ENCODE measurements at places on chromosomes 4 and X.
A peak's percentile ranks its signal among the peaks of the same experiment; 100 is the strongest.

DNA sequence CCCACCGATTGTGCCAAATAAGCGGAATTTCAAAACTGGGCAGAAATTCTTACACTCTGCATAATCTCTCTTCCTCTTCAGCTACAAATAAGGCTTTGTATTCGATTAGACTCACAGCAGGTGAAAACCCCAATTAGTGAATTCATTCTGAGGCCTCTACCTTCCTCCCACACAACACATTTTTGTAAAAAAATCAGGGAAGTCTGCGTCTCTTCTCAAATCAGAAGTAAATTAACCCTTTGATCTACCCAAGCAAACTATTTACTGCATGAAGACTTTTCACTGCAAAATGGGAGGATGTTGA lies 200.6 kb upstream of the FTHL17 start:
- no peak for DNase-seq

DNA sequence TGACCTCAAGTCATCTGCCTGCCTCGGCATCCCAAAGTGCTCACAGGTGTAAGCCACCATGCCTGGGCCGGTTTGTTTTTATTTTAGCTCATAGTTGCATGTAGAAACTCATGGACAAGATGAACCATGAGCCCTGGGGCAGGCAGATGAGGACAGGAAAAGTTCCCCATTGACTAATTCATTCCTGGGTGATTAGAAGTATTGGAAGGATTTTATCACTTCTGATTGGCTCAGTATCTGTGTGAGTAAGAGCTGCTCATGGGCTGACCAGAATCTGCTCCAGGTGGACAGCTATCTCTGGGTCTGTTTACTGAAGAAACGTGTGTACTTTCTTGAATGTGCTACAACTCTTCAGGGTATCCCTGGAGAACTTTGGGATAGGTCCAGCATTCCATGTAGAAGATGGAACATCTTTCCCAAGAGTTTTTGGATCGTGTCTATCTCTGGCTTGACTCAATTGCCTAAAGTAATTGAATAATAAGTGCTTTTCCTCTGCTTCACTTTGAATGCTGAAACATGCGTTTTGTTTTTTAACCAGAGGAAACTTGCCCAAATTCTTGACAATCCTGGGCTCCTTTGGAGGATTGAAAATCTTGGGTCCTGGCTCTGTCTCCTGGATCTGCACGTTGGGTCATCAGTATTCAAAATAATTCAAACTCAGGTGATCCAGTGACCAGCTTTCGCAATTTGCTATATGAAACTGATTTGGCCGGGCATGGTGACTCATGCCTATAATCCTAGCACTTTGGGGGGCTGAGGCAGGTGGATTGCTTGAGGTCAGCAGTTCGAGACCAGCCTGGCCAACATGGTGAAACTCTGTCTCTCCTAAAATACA lies 88.6 kb upstream of the DHRSX start:
- DNase-seq, result no peak

- DNase-seq, result peak; percentile 33
These were observed 7.2 kb downstream of the TBC1D14 start for GRCh38 chr4:6916587-6917460.

GRCh38 chr4:176185051-176185450 lies 10.3 kb downstream of the SPATA4 start:
- DNase-seq, result no peak

DNA sequence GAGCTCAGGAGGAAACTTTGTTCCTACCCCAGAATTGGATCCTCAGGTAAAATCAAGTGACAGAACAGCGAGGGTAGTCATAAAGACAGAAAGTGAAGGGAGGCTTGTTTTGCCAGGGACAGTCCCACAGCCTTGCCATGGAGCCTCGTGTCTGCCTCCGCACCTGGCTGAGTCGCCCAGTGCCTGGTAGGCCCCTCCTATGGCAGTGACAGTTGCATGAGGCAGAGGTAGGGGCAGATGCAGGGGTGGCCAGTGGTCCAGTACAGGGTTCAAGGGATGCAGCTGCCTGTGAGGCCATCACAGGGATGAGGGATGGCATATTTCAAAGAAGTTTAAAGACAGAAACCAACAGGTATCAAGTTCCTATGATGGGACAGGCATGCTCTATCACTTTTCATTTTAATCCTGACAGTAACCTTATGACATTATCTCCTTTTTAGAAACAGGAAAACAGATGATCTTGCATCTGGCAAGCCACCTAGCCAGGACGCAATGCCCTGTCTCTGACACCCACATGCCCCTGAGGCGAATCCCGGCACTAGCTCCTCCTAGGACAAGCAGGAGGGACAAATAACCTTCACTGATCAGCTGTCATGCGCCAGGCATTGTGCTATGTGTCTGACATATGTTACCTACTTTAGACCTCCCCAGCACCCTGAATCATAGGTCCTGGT lies 127.4 kb upstream of the ENPP6 start:
- DNase-seq, result peak; percentile 20

- peak; percentile 6 for DNase-seq
These were observed 66.3 kb downstream of the SMC1A start for GRCh38 chrX:53356186-53356585.

DNA sequence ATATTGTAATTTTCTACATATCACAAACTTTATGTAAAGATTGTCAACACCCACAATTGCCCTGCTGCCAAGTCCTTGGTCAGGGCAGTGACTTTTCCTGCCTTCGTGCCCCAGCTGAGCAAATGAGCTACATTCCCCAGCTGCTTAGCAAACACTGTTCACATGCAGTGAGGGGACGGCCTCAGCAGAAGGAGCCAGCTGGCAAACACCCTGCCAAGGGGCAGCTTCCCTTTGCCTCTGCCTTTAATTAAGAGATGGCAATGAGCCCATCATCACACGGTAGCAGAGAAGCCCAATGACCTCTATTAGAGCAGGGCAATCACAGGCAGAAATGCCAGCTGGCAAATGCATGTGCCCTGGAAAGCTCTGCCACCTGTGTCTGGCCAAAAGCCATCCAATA lies 253.4 kb downstream of the EPHA5 start:
- no peak for DNase-seq

GRCh38 chr4:53541577-53542206 lies 49.6 kb downstream of the LNX1 start:
- DNase-seq, result no peak

DNA sequence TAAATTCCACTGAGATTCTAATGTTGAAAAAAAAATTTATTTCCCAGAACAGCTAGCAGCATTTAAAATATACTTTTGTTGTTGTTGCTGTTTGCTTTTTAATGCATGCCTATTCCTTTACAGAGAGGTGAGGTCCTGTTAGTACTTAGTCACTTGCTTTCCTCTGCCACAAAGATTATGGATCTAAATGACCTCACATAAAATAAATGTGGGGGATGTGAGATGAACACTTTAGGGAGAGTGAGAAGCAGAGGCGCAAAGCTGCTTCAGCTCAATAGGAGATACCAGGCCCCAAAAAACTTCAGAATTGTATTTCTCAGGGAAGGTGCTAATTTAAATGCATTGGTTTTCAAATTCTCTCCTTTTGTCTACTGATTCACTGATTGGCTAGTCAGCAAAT lies 4.0 kb downstream of the LDB2 start:
- DNase-seq, result no peak

DNA sequence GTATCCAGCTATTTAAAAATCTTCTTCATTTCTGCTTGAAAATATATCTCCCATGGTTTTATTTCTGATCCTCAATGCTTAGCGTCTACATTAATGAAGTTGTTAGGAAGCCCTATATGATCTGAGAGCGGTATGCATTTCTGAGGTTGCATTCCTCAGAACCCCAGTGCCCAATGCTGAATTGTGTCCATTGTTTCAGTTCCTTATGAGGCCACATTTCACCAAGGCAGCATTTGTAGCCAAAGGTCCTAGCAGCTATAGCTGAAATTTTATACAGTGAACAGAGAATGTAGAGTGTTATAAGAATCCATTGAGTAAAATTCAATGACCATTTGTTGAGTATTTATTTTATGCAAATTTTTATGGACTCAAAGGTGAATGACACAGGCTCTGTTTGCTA lies 209.5 kb downstream of the PCDH7 start:
- no peak for DNase-seq

GRCh38 chr4:181702864-181703495 lies 540.2 kb upstream of the TENM3 start:
- DNase-seq, result no peak

GRCh38 chr4:23083391-23083790 lies 390.7 kb downstream of the GBA3 start:
- DNase-seq, result no peak

DNA sequence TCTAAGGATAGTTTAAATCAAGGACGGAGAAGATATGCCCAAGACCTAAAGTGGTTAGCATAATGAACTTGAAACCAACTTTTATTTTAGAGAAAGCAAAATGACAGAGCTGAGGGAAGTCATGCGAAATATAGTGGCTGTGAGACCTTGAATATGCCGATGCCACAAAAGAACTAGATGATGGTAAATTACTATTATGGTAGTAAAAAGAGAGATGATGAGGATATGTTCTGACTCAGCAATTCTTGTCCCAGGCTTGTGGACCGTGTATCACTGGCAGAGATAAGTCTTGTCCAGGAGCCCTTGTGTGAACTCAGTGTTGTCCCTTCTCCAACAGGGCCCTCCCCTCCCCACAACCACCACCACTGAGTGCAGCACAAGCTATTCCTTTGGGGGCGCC lies 1605.6 kb upstream of the TENM3 start:
- no peak for DNase-seq

DNA sequence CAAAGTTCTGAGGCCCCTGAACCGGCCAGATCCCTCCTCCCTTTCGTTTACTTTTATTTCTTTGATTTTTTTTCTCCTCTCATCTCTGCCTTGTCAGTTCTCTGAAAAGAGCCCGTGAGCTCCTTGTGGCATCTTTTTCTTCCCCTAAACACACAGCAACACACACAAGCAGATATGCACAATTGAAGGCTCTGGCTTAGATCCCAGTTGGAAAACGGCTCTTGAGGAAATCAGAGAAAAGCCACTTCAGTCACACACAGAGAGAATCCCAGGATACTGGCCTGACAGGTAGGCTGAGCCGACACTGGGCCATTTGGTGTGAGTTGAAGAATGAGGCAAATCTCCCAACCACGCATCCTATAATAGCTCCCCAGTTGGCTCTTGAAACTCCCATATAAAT lies 12.9 kb downstream of the DIPK2B start:
- no peak for DNase-seq

DNA sequence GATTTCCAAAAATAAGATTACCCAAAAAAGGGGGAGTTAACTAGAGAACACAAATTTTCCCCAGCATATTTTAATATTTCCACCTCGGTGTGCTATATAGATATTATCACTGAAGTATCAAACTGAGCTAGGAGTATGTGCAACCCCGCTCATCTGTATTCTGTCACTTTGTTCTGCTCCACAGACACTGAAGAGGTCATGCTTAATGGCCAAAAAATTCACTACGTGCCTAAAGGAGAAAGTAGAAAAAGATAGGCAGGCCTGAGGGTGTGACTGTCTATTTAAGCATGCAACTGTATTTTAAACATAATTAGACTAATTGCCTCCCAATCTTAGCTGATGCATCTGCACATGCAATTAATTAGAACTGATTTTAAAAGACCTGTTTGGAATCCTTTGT lies 24.5 kb downstream of the SH3RF1 start:
- DNase-seq, result no peak

DNA sequence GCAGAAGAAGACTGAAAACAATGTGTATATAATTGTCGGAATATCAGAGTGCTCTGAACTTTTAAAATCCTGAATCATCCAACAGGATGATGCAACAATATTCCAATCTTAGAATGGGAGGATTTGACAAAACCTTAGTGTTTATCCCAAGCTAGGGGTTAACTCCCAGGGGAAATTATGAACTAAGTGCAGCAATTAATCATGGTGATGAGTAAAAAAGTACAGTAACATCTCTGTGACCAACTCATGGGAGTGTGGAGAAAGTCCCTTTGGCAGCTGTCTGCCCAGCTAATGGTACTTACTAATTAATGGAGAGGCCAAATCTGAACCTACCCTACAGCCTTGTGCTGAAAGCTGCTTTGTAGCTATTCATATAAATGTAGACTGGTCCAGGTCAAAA lies 257.6 kb upstream of the DDX53 start:
- no peak for DNase-seq

DNA sequence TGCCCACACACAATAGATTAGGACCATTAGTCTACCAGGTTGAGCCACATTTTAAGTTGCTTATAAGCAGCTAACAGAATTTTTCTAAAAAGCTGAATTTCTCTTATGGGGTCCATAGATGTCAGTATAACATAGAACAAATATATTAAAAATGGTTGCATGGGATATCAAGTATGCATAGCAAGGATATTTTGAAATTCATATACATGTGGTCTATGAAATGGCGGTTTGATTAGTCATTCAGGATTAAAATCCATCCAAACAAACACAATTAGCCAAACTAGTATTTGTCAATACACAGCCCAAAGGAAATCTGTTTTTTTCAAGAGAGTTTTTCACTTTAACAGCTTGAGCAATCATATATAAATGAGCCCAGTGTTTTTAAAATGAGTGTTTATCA lies 33.5 kb upstream of the AMOT start:
- no peak for DNase-seq

DNA sequence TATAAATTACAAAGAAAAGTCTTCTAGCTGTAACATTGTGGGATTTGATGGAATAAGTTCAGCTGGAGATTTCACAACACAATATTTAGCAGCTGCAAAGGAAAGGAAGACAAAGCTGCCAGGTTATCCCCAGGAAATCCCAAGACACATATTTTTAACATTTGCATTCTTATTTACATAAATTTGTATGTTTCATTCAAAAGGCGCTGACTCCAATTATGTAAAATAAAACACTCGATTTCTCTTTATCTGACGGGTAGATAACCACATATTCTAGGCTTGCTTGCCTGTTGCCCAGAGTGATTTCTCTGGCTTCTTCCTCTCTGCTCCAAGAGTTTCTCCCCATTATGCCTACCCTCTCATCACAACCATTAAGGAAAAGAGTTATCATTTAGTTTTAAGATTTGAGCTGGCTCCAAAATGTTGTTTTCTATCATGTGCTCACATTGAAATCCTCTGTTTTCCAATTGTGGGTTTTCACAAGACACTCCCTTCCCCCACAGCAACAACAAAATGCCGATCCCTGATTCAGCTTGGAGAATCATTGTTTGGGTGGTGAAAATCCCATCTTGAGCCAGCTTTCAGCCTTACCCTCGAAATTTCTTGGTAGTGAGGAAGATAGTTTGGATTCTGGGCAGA lies 128.2 kb upstream of the RASGEF1B start:
- DNase-seq, result no peak

GRCh38 chr4:8708401-8709021 lies 115.9 kb downstream of the CPZ start:
- DNase-seq, result no peak

GRCh38 chrX:9573282-9574106 lies 108.6 kb downstream of the TBL1X start:
- DNase-seq, result no peak
